H1 (cell line): ENCODE measurements at places on chromosomes 2 and 18.

- H3K4me3 ChIP-seq: no peak overlapping the region
- no peaks in the 10 kb centered on the region for H3K36me3 ChIP-seq
- H3K27me3 ChIP-seq: no peaks in the 10 kb centered on the region
- H3K4me1 ChIP-seq: no peaks in the 10 kb centered on the region; the same call in 1 of the 2 replicates
- DNase-seq: no peak
Measured at GRCh38 chr2:104468846-104469245, 385.1 kb upstream of the POU3F3 start.

- no peaks in the 10 kb centered on the region for H3K4me1 ChIP-seq
- no peak overlapping the region for H3K4me3 ChIP-seq
- H3K27me3 ChIP-seq: no peaks in the 10 kb centered on the region
- no peaks in the 10 kb centered on the region for H3K36me3 ChIP-seq
Measured at GRCh38 chr2:186852508-186852907, 3.5 kb upstream of the ZSWIM2 start.

GRCh38 chr2:133040170-133040569 is 370.2 kb upstream of the LYPD1 start:
- no peaks in the 10 kb centered on the region for H3K27me3 ChIP-seq
- no peaks in the 10 kb centered on the region for H3K4me1 ChIP-seq
- no peak overlapping the region for H3K4me3 ChIP-seq
- H3K27ac ChIP-seq: no peak overlapping the region
- no peaks in the 10 kb centered on the region for H3K36me3 ChIP-seq

DNA sequence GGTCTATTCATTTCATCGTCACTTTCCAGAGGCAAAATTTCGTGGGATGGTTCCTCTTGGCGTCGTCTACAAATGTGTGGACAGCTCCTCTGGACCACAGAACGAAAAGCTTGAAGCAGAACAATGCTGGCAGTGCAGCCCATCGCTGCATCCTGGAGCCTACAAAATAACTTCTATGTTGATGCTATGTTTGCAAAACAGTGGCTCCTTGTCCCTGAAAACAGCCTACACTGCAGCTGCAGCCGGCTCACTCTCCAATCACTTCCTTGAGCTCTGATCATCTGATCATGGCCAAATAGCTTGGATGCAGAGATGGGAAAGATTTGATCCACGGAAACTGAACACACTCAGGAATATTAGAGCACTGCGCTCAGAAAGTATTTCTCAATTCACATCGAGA is 60.0 kb downstream of the DOCK10 start:
- no peak overlapping the region for H3K27ac ChIP-seq
- no peaks in the 10 kb centered on the region for H3K4me1 ChIP-seq
- H3K27me3 ChIP-seq: no peaks in the 10 kb centered on the region
- no peak overlapping the region for H3K4me3 ChIP-seq

GRCh38 chr2:165627470-165627869 is 158.0 kb downstream of the CSRNP3 start:
- no peak overlapping the region for H3K4me3 ChIP-seq
- H3K27ac ChIP-seq: no peak overlapping the region
- no peak for DNase-seq
- no peaks in the 10 kb centered on the region for H3K27me3 ChIP-seq
- H3K36me3 ChIP-seq: no peaks in the 10 kb centered on the region

- H3K27me3 ChIP-seq: no peaks in the 10 kb centered on the region
- peaks cover 14% of the 10 kb centered on the region for H3K36me3 ChIP-seq
- H3K4me3 ChIP-seq: no peak overlapping the region
- 0 out of 2 replicates have a peak, but pooled peaks cover 3% of the 10 kb centered on the region for H3K4me1 ChIP-seq
- DNase-seq: no peak
- no peak overlapping the region for H3K27ac ChIP-seq
Measured at GRCh38 chr2:11598228-11598731, 64.4 kb downstream of the GREB1 start.

DNA sequence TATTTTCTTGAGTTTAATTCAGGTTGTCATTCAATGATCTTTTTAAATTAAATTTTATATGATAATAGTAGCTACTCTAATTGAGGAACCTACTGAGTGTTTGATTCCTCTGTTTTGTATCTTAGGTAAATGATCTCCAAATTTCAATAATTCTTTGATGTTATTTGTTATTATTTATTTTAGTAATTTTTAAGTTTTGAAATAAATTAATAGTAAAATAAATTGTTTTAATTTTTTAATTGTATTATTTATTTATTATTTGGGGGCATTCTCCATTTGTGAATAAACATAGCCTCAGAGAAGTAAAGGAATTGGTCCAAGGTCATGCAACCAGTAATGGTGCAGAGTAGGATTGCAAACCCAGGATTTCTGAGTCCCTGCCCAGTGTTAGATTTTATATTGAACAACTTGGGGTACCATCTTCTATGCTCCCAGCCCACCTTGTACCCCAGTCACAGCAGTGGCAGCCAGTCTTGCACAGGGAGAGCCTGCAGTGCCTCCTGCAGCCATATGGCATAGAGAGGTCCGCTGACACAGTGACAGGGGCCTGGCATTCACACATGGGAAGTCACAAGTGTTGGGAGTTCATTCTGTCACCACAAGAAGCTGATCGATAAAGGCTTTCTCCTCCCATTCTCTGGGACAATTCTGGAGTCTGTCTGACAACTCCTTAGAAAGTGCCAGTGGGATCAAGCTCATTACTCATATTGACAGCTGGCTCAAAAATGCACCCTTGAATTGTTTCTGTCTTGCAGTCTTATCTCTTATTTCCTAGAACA is 110.0 kb upstream of the ETAA1 start:
- H3K4me1 ChIP-seq: no peaks in the 10 kb centered on the region
- H3K36me3 ChIP-seq: no peaks in the 10 kb centered on the region

DNA sequence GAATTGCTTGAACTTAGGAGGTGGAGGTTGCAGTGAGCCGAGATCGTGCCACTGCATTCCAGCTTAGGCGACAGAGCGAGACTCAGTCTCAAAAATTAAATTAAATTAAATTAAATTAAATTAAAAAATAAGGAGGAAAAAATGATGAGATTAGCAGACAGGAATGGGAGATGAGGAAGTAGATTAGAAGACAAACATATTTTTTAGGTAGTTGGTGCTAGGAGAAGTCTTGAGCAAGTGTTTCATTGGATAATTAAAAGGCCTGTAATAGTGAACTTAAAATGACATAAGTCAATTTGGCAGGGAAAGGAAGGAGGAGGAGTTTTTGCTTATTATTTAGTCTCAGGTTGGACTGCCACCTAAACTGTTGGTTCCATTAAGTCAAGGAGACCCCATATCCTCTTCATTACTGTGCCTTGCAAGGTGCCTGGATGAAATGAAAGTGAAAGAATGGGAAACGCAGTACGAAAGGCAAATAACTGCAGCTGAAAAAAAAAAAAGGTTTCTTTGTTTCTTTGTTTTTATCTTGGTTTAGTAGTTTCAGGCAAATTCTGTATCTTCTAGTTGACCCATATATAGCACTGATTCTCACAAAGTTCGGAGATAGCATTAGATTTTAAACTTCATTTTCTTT is 162.0 kb downstream of the SLC8A1 start:
- H3K4me1 ChIP-seq: no peaks in the 10 kb centered on the region
- H3K27ac ChIP-seq: no peak overlapping the region
- H3K36me3 ChIP-seq: no peaks in the 10 kb centered on the region
- H3K4me3 ChIP-seq: no peak overlapping the region
- H3K27me3 ChIP-seq: no peaks in the 10 kb centered on the region

- H3K27ac ChIP-seq: no peak overlapping the region
- no peaks in the 10 kb centered on the region for H3K4me1 ChIP-seq
- H3K36me3 ChIP-seq: no peaks in the 10 kb centered on the region
- no peak for DNase-seq
- H3K4me3 ChIP-seq: no peak overlapping the region
- H3K27me3 ChIP-seq: no peaks in the 10 kb centered on the region; the same call in 1 of the 2 replicates
Measured at GRCh38 chr18:25058521-25058920, 293.4 kb downstream of the ZNF521 start.

DNA sequence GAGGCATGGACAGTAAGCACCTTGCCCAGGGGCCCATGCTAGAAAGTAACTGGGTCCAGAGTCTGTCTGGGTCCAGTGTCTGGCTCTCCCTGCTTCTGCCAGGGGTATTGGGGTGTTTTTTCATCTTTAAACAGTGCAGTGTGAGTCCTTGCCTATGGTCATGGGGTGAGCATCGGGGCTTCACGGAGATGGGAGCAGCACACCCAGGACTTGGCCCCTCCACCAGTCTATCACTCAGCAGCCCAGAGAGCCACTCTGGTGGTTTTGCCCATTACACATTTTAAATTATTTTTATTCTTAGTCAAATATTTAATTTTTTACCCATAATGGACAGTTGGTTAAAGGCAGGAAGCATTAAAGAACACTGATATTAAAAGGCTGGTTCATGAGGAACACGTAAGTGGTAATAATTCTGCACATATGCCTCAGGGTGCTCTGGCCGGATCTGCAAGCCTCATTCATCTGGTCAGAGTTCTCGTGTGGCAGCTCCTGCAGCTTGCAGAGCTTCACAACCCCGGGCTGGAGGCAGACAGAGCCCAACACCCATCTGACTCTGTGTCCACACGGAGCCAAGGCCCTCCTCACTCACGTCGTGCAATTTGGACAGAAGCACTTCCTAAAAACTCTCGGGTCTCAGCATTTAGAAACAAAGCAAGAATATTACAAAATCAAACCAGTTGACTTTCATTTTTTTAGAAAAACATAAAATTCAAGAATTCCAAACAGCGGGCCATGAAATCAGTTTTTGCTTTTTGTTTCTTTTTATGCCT is 204.1 kb downstream of the CTIF start:
- no peak overlapping the region for H3K4me3 ChIP-seq
- H3K4me1 ChIP-seq: no peaks in the 10 kb centered on the region
